Neuronal stem cell (in vitro differentiated cells): ENCODE measurements at places on chromosomes 12 and 14.

DNA sequence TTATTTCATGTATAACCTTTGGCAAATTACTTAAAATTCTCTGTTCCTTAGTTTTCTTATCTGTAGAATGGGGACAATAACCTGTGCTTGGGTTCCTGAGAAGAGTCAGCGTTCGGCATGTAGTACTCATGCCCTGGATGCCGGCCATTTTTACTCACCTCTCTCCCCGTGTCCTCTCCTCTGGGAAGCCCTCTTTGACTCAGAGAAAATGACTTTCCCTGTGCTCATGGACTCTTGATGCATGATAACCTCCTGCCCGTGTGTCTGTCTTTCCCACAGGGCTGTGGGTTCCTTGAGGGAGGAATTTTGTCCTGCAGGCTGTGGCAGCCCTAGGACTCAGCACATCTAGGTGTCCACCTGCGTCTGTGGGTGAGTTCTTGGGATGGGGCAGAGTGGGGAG lies 5.8 kb upstream of the C1RL start:
- DNase-seq = no peak

- no peak for DNase-seq
Measured at GRCh38 chr14:77224212-77224611, 42.6 kb downstream of the TMEM63C start.

DNA sequence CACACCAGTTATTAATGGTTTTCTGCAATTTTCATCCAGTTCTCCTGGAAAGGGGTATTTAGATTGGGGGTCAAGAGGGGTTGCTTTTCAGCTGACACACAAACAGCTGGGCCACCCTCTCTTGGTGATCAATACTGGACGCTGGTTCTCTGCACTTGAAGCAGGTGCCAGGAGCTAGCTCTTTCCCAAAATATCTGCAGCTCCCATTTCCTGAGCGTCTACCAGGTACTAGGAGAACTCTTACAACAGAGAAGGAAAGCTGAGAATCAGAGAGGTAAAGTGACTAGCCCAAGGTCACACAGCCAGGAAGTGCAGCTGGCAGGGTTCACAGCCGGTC lies 1.2 kb downstream of the TESC start:
- DNase-seq = no peak

GRCh38 chr12:96906498-96906848 lies 584 bp upstream of the NEDD1 start:
- no peak for DNase-seq

DNA sequence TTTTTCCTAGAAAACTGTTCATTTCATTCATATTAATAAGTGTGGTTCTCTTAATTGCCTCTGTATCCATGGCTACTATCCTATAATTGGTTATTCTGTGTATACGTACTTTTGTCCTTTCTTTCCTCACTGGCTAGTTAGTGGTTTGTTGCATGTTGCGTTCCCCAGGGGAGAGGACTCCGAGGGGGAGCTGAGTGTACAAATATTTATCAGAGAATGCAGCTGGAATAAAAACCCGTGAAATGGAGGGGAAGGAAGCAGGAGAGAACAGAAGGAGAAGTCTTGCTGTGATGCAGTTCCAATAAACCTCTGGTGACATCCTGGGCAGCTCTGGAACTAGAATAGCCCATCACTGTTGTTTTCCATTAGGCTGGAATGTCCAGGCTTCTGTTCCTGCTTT lies 117.1 kb upstream of the RGS6 start:
- no peak for DNase-seq

GRCh38 chr14:60003991-60004390 lies 84.0 kb downstream of the LRRC9 start:
- no peak for DNase-seq

DNA sequence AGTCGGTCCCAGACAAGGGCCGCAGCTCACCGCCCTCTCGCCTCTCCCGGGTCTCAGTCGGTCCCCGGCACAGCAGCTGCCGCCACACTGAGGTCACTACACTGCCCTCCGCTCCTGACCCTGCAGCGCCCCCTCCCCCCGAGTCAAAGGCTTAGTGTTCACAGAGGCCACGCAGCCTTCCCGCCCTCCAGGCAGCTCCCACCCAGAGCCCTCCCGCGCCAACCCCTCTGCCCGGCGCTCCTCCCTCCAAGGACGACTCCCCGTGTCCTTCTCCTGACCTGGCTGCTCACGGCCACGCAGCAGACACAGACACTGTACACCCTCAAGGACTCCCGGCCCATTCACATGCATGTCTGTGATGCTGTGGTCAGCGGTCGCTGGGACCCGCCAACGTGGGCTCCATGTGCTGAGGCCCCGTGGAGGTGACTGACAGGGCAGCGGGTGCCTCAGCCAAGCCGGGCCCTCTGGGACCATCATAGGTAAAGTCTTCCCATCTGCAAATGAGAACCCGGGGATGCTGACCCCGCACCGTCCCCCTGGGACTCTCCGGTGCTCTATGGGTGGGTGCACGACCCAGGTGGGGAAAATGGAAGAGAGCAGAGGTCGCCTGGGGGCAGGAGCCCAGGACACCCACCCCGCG lies 16.3 kb upstream of the GALNT9 start:
- no peak for DNase-seq

GRCh38 chr12:16389594-16389993 lies 42.1 kb downstream of the MGST1 start:
- DNase-seq = no peak

GRCh38 chr14:105937253-105938054 lies 411.1 kb downstream of the TMEM121 start:
- DNase-seq = no peak

GRCh38 chr12:51814311-51815088 lies 34.0 kb downstream of the FIGNL2 start:
- peak; percentile 70 for DNase-seq

DNA sequence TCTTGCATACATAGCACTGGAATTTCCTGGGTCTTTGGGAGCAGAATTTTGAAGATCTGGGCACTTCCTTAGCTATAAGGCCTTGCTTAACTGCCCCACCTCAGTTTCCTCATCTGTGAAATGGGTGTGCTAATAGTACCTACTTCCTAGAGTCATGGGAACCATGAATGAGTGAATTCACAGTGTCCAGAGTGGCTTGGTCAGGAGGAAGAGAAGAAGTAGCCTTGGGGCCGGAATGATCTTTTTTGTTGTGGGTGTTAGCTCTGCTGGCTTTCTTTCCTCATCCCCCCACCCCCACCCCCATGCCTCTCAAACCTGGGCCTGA lies 2.4 kb downstream of the SH2B3 start:
- no peak for DNase-seq

GRCh38 chr12:31727192-31727591 lies 1.6 kb downstream of the AMN1 start:
- DNase-seq = no peak

GRCh38 chr12:117333331-117333881 lies 28.0 kb downstream of the NOS1 start:
- peak; percentile 2 for DNase-seq

GRCh38 chr12:73951956-73952703 lies 585.5 kb upstream of the ATXN7L3B start:
- DNase-seq = no peak

GRCh38 chr14:33657476-33657875 lies 293.4 kb downstream of the EGLN3 start:
- DNase-seq = no peak

DNA sequence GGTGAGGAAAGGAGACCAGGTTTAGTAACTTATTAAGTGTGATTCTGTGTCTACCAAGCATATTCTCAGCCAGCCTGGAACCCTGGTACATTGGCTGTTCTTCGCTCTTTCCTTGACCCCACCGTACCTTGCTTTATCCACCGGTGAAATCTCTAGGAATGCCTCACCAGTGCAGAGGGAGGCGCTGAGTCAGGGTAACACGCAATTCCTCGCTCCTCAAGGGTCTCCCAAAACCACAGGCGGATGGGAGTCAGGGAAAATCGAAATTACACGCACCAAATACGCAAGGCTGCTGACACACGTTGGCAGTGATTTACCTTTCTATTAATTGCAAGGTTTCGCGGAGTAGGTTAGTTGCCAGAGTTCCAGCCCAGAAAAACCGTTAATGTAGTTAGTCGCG lies 845 bp downstream of the L3HYPDH start:
- no peak for DNase-seq

DNA sequence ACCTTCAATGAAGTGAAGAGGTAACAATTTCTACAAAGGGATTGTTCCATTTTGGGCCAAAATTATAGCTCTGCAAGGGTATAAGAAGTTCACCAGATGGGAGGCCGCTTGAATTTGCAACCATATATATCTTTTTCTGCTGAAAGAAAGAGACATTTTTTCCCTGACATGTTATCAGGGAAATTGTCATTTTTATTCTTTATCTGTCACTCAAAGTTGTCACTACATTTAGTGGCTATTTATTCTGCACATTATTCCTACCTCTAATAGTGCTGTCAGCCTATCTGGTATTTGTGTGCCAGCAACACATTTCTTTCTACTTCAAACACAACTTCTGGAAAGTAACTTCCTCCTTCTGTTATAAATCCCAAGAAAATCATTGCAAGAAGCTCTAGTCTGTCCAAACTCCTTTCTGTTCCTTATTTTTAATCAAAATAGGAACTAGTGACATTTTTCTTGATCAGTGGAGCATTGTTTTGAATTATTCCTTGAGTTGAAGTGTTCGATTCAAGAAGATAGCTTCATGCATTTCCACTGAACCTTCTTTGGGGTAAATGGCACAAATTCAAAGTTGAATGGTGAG lies 137.9 kb upstream of the ATP2B1 start:
- no peak for DNase-seq

GRCh38 chr14:57846596-57846995 lies 19.3 kb downstream of the SLC35F4 start:
- DNase-seq = no peak

DNA sequence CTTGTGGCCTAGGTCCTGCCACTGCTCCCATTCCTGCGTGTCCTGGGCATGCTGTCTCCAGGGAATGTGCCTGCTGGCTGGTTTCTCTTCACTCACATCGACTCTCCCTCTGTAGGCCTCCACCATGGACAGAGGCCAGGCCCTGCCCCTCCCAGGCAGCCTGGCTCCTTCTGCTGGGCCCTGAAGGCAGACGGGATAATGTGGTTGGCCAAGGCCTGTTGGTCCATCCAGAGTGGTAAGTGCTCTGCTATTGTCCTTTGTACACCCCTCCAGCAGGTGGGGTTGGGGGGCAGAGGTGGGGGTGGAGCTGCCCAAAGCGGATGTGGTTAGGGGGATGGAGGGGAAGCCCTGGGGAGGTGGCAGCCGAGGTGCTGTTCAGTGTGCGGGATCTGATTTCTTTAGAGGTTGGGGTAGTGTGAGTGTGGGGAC lies 9.5 kb upstream of the NR4A1 start:
- no peak for DNase-seq

- no peak for DNase-seq
Measured at GRCh38 chr14:49550286-49551184, 35.6 kb downstream of the RPS29 start.

DNA sequence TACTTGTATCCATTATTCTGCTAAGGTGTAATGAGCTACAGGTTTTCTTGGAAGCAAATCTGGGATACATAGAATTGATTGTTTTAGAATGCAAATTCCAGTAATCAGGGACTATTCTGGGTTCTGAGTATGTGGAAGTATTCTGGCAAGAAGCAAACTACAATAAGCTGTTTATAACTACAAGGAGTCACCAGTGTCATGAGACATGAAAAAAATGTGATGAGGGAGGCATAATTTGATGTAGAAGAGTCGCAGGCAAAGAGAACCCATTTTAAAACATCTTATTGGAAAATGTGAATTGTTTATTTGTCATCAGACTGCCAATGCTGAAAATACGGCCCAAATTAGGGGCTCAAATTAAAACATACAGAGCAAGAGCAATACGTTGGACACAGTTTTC lies 321.8 kb upstream of the E2F7 start:
- DNase-seq = no peak

- DNase-seq = no peak
Measured at GRCh38 chr14:33515899-33516298, 435.0 kb downstream of the EGLN3 start.

DNA sequence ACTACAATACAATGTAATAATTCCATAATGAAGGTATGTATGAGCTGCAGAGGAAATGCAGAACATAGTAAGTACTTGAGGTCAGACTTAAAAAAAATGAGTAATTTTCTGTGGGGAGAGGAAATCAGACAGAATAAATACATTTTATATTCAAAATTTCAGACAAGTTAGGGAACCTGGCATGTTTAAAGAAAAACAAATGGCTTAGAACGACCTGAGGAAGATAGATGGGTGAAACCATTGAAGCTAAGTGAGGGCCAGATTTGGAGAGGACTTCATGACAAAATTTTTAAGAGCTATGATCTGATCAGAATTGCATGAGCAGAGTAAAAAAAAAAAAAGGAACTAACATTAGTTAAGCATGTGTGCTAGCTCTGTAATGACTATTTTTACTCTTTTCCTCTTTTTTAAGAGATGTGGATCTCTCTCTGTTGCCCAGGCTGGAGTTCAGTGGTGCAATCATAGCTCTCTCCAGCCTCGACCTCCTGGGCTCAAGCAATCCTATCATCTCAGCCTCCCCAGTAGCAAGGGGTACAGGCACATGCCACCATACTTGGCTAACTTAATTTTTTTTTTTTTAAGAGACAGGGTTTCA lies 157.6 kb upstream of the PDE3A start:
- no peak for DNase-seq

DNA sequence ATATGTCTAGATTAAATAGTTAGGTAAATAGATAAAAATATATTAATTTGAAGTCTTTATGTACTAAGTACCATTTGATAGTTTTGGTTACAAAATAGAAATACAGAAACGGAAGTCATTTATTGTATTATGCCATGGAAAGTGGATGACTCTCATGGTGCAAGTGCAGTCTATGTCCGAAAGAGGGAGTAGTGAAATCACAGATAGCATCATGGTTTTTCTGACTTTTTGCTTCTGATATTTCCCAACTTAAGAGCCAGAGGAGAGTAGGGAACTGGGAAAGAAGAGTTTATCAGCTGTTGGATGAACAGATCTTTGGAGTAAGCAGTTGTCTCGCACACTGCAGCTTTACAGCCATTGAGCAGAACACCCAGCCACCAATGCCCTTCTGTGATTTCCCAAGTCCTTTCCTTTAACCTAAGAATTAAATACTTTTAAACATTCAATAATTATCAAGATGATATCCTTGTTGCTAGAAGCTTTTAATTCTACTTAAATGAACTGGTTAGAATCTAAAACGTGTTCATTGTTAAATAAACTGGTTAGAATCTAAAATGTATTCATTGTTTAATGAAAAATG lies 18.4 kb upstream of the SRGAP1 start:
- peak; percentile 29 for DNase-seq

- DNase-seq = no peak
Measured at GRCh38 chr14:74616507-74616906, 4.5 kb upstream of the LTBP2 start.

GRCh38 chr12:114673169-114673833 lies 10.7 kb downstream of the TBX3 start:
- DNase-seq = peak; percentile 8

DNA sequence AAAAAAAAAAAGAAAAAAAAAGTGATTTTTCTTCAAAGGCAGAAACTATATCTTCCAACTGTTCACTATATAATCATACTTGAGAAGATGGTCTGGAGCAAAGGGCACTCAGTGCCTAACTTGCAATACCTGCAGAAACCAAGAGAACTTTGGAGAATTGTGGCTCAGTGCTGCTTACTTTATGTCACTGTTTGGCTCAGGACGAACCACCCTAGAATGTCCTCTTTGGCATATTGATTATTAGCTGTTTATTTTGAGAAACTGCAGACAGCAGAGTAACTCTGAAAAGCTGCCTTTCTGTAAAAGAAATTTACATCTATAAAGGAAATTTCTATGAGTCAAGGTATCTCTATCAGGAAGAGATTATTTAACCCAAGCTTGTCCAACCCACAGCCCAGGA lies 100.2 kb downstream of the BBS10 start:
- no peak for DNase-seq

- no peak for DNase-seq
Measured at GRCh38 chr12:130825771-130826150, 13.3 kb downstream of the STX2 start.

GRCh38 chr12:46499901-46500300 lies 127.3 kb upstream of the SLC38A2 start:
- DNase-seq = no peak
